ENCODE measurements at places on chromosomes 2 and 18. TPM values are rescaled to one million over a fixed set of nuclear protein-coding genes. Genes with fewer than 3 reads are reported as not detected.

DNA sequence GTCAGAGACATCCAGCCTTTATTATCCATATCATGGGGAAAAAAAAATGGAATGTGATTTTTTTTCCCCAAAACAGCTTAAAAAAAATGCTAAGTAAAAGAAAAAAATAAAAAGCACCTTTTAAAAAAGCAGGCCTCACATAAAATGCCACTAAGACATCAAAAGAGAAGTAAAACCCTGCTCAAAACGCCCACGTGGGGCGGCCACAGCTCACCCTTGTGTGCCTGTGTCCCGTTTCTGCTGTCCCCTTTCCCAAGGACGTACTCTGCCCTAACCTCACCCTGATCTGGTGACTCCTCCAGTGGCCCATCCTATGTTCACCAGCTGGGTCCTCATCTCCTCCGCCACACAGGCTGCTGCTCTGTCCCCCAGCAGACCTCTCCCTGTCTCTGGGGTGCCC lies 125.4 kb downstream of the NEDD4L start:
- DNase-seq: no peak

SULT1C4 gene
- total RNA-seq: 35.5 TPM

- no peak for DNase-seq
Measured at GRCh38 chr18:49547701-49548100, 14.2 kb upstream of the LIPG start.

DNA sequence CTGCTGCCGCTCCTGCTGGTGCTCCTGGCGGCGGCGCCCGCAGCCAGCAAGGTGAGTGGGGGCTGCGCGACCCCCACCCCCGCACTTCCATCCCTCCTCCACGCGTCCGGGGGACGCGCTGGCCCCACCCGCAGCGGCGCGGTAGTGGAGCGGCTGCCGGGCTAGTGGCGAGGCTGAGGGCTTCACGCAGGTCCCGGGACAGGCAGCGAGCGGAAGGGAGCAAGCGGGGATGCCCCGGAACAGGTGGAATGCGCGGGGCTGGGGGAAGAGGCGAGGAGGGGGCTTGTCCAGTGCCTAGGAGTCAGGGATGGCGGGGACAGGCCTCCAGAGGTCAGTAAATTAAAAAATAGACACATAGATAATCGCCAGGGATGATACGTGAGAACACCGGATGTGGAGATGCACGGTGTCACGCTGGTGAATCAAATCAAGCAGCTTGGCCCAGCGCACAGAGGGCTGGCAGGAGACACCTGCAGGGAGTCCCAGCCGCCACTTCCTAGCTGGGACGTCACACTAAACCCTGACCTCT lies 403 bp downstream of the COL4A3 start:
- DNase-seq: no peak

- DNase-seq: no peak
Measured at GRCh38 chr2:11809586-11810236, 63.3 kb downstream of the LPIN1 start.

DNA sequence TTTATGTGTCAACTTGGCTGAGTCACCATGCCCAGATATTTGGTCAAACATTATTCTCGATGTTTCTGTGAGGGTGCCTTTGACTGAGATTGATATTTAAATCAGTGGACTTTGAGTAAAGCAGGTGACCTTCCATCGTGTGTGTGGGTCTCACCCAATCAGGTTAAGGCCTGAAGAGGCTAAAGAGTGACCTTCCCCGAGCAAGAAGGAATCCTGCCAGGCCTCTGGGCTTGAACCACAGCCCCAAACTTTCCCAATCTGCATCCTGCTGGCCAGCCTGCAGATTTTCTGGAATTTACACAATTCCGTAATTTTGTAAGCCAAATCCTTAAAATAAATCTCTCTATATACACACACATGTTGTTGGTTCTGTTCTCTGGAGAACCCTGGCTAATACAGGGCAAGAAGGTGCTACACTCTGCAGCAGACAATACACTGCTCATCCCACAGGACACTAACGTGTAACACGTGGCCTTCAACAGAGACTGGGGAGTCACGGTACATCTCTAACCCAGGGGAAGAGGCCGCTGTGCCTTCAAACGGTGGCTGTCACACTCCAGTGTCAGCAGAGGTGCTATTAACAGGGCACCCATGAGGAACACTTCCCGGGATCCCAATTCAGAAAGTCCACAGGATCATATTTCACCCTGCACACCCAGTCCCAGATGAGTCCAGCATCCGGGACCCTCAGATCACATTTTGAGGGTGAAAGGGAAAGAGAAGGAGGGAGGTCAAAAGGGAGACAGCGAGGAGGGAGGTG lies 113.1 kb upstream of the ID2 start:
- DNase-seq: no peak

- DNase-seq: no peak
Measured at GRCh38 chr2:135299165-135299564, 231.9 kb downstream of the ZRANB3 start.

CCT7 gene
- 249 TPM for total RNA-seq

HMSD gene
- 5.5 TPM for total RNA-seq

DLX1 gene
- total RNA-seq: 1.7 TPM

DNA sequence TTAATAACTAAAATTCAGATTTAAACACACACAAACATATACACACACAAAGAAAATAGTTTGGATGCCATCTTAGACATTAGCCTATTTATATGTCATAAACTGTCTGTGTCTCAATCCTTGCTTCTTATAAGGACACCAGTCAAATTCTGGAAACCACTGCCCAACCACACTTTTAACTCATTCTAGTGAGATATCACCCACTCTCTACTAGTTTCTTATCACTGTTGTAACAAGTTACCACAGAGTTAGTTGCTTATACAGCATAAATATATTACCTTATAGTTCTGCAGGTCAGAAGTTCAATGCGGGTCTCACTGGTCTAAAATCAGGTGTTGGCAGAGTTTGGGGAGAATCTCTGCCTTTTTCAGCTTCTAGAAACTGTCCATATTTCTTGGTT lies 239.1 kb downstream of the MTX2 start:
- DNase-seq: no peak

ANKRD23 gene
- 6.1 TPM for total RNA-seq

GRCh38 chr2:43538034-43538670 lies 57.7 kb downstream of the THADA start:
- no peak for DNase-seq

DNA sequence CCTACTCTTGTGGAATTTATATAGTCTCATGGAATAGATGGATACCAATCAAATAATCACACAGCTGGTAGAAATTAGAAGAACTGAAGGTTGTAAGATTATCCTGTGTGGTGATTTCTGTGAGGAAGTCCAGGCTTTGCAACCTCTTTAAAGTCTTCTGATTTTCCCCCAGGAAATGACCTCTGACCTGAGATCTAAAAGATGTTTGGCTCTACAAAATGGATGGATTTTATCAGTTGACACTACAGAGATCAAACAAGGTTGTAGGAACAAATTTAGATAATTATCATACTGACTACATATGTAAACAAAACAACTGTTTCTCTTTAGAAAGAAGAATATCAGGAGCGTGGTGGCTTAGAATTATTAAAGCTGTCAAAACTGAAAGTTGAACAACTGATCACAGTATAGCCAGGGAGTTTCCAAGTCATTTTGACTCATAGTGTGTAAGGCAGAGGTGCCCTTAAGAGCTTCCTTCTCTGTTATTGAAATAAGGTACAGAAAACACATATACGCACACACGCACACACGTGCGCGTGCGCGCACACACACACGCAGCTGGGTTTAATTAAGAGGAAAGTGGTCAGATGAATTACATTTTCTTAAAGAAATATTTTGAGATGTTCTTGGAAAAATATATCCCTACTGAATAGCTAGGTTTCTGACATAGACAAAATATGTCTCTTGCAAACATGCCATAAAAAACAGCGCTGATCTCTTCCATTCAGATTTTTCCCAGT lies 35.5 kb upstream of the PELI1 start:
- no peak for DNase-seq

BCL11A gene
- 47.9 TPM for total RNA-seq

DNA sequence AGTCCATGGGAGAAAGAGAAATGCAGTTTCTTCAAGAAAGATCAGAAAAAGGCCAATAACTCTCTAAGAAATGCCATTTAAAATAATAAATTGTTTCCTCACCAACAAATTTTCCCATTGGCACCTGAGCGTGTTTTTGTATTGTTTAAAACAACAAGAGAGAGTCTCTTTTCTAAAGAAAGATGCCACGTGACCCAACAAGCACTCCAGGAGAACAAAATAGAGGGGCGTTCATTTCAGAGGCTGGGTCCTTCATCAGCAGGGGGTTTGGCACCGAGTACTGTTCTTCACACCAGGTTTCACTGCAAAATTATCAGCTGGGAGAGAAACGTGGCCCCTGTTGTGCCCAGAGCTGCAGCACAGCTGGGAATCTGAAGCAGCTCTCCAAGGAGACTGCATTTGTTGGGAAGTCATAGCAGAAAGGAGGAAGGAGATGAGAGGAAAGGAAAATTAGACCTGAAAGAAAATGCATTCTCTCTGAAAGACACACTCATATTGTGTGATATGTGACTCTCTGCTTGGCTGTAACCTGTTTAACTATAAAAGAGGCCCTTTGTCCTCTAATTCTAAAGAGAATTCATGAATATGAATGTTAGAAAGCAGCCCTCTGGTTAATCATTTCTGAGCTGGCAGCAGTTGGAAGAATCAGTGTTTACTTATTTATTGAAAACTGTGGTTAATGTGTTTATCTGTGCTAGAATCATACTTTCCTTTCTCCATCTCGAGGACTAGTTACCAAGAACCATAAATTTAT lies 205.3 kb upstream of the CDH20 start:
- DNase-seq: no peak

FBLN7 gene
- 9.3 TPM for total RNA-seq

DNA sequence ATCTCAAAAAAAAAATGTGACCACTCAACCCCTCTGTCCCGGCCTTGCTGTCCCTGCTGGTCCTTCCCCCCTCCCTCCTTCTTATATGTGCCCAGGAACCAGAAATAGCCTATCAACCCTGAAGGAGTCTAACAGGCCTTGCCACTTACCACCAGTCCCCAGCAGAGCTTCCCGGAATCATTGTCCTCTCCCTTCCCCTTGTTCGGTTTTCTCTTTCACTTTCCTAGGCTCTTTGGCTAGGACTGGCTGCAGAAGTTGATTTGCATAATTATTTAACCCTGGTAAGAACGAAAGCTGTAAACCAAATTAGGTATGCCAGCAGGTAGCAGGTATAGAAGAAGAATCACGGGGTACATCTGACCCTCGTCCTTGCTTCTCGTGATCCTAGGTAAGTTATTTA lies 72.6 kb upstream of the ZNF532 start:
- no peak for DNase-seq

DNA sequence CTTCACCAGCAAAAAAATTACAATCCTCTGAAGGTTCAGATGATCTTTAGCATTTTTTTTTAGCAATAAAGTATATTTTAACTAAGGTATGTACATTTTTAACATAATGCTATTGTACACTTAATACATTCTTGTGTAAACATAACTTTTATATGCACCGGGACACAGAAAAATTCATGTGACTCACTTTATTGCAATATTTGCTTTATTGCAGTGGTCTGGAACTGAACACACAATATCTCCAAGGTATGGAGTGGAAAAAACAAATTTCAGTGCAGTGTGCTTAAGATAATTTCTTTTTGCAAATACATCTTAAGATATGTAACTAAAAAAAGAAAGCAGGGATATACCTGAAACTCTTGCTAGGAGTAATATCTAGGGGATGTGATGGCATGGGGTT lies 5.1 kb upstream of the TWSG1 start:
- DNase-seq: no peak

DNA sequence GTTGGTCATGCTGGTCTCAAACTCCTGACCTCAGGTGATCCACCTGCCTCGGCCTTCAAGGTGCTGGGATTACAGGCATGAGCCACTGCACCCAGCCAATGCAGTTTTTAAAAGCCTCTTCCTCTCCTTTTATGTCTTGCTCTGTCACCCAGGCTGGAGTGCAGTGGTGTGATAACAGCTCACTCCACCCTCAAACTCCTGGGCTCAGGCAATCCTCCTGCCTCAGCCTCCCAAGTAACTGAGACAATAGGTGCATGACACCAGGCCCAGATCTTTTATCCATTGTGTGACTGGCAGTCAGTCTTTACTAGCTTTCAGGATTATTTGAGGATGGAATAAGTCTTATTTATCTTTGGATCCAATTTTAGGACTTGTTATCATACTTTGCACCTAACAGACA lies 13.2 kb downstream of the KCTD18 start:
- no peak for DNase-seq

DNA sequence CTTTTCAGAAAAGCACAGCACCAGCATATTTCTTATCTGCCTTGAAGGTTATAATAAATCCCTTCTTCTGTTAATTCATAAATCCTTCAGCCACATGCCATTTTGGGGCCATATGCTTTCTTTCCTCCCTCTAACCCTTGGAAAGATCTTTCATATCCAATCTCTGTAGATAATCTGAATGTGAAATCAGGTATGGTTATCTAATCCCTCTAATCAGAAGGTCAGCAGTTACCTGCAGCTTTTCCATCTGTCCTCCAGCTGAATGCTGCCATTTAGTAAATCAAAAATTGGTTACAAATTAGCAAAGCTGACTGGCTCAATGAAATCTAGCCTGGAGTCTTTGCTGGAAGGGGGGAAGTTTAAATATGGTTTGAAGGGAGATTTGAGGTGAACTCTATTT lies 230.5 kb downstream of the PIK3C3 start:
- DNase-seq: no peak

PSMA8 gene
- 0.29 TPM for total RNA-seq

- no peak for DNase-seq
Measured at GRCh38 chr2:31247711-31248110, 13.8 kb downstream of the EHD3 start.

- DNase-seq: no peak
Measured at GRCh38 chr2:16522031-16522831, 143.4 kb downstream of the CYRIA start.

DNA sequence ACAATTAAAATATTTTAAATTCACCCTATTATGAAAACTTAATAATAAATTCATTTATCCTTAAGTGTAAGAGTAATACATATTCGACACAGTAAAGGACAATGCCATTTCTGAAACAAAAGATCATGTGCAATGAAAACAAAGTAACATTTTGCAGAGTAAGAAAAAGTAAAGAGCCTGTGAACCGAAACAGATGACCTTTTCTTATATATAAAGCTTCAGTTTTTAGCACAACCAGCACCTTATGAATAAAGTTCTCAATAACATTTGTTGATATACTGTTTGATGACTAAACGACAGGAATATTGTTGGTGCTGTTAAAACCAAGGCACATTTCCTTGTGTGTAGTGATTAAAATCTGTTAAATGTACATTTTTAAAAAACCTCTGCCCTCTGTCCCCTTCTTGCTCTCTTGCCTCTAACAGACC lies 1.5 kb downstream of the PELI1 start:
- DNase-seq: no peak

STON1 gene
- 8.2 TPM for total RNA-seq

- DNase-seq: no peak
Measured at GRCh38 chr2:207473049-207473930, 56.5 kb upstream of the CREB1 start.

DNA sequence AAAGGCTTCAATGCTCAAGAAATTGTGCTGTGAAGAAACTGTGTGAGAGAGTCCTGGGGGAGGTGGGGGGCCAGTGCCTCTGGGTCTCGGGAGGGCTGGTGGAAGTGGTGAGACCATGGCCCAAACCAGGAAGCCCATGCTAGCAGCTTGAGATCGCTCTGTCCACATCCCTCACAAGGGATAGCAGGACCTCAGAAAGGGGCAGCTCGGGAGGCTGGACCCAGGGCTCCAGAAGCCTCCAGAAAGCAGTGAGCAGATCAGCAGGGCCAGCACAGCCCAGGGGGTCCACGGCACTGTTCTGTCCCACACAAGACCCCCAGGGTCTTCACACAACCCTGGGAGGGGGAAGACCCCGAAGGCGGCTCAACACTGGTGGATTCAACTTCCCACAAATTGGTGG lies 24.1 kb downstream of the ST8SIA5 start:
- DNase-seq: no peak

- DNase-seq: no peak
Measured at GRCh38 chr2:48454504-48454903, 75.5 kb upstream of the STON1 start.

GRCh38 chr2:145323512-145323911 lies 803.6 kb upstream of the ZEB2 start:
- DNase-seq: no peak

Data from progenitor cell of endocrine pancreas (in vitro differentiated cells).